ENCODE measurements at places on chromosomes 12 and 14. TPM values are rescaled to one million over a fixed set of nuclear protein-coding genes. Genes with fewer than 3 reads are reported as not detected.

DNA sequence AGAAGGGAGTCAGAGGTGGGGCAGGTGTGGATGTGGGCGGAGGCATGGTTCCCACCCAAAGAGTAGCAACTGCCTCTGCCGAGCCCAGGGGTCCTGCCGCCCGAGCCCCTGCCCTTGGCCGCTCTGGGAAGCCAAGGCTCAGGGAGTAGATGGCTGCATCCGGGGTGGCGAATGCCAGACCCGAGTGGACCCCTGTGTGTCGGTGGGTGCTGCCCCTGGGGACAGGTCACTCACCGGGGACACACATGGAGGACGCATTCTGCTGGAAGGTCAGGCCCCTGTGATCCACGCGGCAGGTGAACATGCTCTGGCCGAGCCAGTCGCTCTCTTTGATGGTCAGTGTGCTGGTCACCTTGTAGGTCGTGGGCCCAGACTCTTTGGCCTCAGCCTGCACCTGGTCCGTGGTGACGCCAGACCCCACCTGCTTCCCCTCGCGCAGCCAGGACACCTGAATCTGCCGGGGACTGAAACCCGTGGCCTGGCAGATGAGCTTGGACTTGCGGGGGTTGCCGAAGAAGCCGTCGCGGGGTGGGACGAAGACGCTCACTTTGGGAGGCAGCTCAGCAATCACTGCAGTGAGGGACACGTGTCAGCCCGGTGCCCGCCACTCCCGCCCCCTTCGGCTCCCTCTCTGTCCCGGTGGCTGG, 329.0 kb downstream of the TMEM121 start:
- DNase-seq: no peak

DNA sequence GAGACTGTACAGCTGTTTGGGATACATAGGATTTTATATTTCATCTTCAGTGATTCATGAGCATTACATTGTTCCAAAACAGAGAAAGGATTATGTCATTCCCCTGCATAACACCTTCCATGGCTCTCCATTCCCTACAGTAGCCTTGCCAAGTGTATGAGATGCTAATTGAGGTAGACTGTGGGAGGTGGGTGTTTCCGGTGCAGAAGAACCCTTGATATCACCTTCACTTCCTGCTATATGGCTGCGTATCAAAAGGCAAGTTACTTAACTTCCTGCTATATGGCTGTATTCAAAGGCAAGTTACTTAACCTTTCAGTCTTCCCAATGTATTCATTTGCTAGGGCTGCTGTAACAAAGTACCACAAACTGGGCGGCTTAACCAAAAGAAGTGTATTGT, 11.2 kb downstream of the FAR2 start:
- DNase-seq: no peak

DNA sequence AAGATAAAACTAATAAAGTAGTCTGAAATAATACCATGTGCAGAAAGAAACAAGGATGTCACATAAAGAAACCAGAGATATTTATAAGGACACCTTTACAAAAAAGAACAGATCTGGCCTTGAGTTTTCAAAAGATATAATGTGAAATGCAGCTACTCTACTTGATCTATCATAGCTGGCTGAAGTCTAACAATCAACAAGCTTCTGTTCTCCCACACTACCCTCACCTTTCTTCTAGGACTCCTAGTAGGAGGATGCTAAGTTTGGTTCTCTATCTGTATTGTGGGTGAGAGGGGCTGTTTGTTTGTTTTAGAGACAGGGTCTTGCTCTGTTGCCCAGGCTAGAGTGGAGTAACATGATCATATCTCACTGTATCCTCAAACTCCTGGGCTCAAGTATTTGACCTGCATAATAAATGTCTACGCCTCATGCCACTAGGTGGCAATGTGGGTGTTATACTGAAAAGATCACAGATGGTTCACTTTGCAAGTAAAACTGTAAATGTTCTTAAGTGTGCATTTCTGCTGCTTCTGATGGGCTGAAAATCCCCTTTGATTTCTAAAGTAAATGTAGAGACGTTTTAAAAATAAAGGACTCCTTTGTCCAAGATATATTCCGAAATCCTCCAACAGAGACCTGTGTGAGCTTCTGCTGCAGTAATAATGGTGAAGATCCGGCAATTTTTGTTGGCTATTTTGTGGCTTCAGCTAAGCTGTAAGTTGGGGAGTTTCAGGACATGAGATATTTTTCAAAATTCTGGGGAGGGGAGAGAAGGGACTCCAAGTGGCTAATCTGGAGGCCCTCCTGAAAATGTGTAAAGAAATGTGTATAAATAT, 269.3 kb downstream of the DAD1 start:
- DNase-seq: no peak

- no peak for DNase-seq
Observed at GRCh38 chr12:58455136-58455535, 465.2 kb downstream of the LRIG3 start.

- no peak for DNase-seq
Observed at GRCh38 chr12:46432325-46432724, 59.8 kb upstream of the SLC38A2 start.

GRCh38 chr14:68379510-68380328, 413.1 kb downstream of the ZFP36L1 start:
- no peak for DNase-seq

GRCh38 chr14:106652494-106652893, 1126.1 kb downstream of the TMEM121 start:
- DNase-seq: no peak

DNA sequence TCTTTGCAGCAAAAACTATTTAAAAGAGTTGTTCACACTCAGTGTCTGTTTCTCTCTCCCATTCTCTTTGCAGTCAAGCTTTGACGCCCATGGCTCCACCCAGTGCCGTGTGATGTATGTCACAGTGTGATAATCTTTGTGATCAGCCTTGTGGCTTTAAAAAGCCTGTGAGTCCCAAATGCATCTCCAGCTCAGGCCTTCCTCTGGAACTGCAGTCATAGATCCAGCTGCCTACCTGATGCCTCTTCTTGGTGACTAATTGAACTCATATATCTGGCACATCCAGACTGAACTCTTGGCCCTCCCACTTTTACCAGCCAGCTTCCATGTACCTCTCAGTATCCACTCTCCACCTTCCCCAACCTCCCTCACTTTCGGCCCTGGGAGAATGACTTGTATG, 182.8 kb upstream of the ARHGAP5 start:
- DNase-seq: no peak

Gene NOS1
- polyA plus RNA-seq: 0.45 TPM

DNA sequence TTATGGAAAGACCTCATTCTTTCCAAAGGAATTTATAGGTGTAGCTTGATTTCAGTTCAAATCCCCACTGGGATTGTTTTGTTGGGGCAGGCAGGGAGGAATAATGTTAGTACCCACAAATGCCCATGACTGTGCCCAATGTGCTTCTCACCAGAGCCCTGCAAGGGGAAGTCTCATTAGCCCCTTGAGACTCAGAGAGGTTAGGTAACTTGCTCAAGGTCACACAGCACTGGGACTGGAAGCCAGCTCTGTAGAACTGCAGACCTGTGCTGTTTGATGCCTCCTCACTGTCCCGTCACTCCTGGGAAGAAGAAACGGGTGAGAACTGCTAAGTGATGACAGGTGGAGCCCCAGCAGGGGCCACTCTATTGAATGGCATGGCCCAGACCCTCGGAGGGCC, 8.9 kb downstream of the ANKRD9 start:
- no peak for DNase-seq

DNA sequence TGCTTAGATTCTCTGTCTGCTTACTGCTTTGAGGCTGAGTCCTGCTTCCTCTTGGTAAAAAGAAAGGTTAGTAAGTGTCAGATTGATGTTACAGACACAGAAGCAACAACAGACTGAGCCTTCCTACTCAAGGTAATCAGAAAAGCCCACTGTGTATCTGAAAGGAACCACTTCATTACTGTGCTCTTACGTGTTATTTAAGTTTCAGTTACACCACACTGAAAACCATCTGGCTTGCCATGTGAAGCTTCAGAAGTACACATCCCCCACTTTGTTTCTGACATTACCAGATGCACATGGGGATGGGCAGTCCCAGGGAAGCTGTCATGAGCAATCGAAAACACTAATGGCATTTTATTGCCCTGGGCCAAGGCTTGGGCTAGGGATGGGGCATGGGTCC, 1290.1 kb downstream of the AACS start:
- no peak for DNase-seq

Gene RPL10L
- polyA plus RNA-seq: not detected

DNA sequence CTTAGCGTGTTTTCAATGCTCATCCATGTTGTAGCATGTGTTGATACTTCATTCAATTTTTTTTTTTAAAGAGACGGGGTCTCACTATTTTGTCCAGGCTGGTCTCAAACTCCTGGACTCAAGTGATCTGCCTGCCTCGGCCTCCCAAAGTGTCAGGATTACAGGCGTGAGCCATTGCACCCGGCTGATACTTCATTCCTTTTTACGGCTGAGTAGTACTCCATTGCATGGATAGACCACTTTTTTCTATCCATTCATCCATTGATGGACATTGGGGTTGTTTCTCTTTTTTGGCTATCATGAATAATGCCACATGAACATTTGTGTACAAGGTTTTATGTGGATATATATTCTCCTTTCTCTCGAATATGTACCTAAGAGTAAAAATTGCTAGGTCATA, 1.2 kb downstream of the P2RX7 start:
- no peak for DNase-seq

Gene TMEM119
- 17.6 TPM for polyA plus RNA-seq

Gene BCL7A
- 41.3 TPM for polyA plus RNA-seq

- no peak for DNase-seq
Observed at GRCh38 chr14:53247596-53248370, 94.7 kb upstream of the DDHD1 start.

Data from renal cortex interstitium (tissue), 15 donors.